Fibroblast of skin of back (primary cell): ENCODE measurements at places on chromosomes 12 and 14.
A peak's percentile ranks its signal among the peaks of the same experiment; 100 is the strongest.

- no peak for DNase-seq
Observed at GRCh38 chr12:104207416-104208205, 8.0 kb upstream of the TXNRD1 start.

- no peak for DNase-seq
Observed at GRCh38 chr12:104889735-104890134, 68.4 kb downstream of the SLC41A2 start.

DNA sequence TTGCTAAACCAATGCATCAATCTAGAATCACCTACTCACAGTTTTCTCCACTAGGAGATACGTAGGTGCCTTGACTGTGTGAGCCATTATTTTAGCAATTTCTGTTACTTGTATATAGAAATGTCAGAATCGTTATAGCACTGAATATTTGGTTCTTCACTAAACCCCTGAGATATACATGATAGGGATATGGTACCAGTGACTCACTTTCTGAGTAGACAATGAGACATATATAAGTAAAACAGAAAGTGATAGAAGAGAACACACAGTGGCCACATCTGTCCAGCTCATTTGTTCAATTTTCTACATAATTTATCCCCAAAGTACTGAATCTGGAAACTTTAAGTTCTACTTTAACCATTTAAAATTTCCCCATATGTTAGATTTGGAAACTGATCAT is 1505.5 kb upstream of the TMEM132C start:
- DNase-seq, result no peak

GRCh38 chr14:70027785-70028428 is 148.7 kb downstream of the SMOC1 start:
- DNase-seq, result peak; percentile 39

GRCh38 chr12:76591476-76591875 is 31.9 kb upstream of the OSBPL8 start:
- peak; percentile 26 for DNase-seq

GRCh38 chr12:122323311-122324019 is 57.2 kb upstream of the VPS33A start:
- no peak for DNase-seq

DNA sequence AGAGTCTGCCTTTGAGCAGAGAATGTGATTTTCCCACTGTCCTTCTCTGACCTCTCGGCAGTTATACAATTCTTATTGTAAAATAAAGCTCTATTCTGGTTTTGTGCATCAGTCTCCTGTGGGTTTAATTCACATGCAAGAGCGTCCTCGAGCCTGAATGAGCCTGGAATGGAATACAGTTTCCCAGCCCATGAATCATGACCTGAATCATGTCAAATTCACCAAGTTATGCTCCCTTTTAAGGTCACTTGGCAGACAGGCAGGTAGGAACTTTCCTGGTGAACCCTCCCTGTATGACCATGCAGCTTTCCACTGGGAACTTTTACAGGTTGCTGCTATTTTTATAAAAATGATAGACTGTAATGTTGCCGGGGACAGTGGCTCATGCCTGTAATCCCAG is 41.7 kb downstream of the BICD1 start:
- peak; percentile 39 for DNase-seq

DNA sequence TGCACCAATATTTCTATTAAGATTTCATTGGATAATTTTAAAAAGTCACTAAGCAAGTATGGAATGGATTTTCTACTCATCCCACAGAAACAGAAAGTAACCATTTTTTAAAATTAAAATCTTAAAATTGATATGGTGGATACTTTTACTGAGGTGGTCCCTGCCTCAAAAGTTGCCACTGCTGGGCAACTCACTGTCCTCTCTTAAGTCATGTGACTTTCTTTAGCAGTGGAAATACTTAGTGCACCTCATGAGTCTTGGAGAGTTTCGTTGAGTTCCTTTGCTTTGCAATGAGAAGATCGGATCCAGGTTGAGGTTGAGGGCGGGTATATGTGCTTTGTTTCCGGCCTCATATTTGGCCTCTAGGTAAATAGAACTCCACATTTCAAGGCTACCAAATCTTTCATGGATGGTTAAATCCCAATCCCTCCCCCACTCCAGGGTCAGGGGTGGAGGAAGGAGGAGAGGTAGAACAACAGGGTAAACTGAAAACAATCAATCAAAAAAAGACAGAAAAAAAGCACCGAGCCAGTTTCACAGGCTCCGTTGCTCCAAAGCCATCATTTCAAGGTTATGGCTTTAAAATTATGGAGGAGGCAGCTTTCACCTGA is 39.5 kb upstream of the DUSP6 start:
- no peak for DNase-seq

- no peak for DNase-seq
Observed at GRCh38 chr14:51544471-51544870, 107.2 kb upstream of the FRMD6 start.

GRCh38 chr12:119804011-119804641 is 73.0 kb downstream of the CIT start:
- DNase-seq, result peak; percentile 85

DNA sequence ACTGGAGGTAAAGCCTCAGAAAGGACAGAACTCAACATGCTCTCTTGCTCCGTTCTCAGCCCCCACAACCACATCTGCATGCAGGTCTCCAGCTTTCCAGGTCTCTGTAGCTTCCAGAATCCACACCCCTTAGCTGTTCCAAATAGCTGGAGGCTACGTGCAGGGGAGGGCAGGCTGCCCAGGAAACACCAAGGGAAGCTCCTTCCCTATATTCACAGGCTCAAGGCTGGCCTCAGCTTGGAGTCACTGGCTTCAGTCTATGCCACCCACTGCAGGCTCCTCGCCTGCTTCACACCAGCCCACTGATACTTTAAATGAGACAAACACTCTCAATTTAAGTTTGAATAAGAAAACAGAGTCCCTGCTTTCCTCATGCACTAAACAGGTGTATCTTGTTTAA is 73.3 kb downstream of the ASCL4 start:
- DNase-seq, result no peak

DNA sequence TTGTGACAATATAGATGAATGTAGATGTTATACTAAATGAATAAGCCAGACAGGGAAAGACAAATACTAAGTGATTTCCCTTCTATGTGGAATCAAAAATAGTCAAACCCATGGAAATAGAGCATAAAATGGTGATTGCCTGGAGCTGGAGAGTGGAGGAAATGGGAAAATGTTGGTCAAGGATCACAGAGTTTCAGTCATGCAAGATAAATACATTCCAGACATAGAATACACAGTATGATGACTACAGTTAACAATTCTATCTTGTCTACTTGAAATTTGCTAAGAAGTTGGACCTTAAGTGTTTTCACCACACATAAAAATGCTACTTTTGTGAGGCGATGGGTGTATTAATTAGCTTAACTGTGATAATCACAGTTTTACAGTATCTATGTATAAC is 1182.7 kb downstream of the AACS start:
- no peak for DNase-seq

DNA sequence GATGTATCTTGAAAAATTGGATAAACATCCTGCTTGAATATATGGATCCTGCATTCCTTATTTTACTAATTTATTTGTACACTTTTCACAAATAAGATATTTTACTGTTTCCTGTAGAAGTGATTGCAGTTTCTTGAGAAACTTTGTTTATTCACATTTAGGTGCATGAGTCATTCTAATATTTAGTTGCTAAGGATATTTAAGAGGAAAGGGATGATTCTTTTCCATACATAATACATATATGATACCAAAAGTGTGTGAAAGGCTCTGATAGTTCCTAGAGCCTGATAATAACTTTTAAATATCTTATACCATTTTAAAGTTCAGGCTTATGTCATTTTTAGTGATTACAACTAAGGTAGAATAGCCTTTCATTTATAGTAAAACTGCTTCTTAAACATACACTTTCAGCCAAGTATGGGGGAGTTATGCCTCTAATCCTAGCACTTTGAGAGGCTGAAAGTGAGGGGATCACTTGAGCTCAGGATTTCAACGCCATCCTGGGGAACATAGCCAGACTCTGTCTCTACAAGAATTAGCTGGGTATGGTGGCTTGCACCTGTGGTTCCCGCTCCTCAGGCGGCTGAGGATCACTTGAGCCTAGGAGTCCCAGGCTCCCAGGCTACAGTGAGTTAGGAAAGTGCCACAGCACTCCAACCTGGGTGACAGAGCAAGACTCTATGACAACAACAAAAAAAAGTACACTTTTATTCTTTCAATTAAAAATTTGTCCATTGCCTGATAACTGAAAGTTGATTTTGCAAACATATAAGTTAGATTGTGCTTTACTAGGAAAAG is 262.6 kb upstream of the LRIG3 start:
- DNase-seq, result no peak

DNA sequence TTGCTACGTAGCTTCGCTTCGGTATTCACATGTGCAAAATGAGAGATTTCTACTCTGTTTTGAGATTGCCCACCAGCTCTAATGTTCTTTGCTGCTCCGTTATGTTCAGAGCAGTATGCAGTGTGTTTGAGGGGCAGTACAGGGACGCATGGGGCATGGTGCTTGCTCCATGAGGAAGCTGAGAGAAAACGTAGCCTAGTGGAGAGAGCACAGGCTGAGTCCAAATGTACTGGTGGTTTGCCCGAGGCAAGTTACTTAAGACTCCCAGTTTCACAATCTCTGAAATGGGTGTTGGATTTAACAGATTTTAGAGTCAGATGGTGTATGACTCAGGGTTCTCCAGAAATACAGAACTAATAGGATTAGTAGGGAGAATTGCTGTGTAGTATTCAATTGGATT is 310.5 kb downstream of the ETNK1 start:
- DNase-seq, result no peak

- no peak for DNase-seq
Observed at GRCh38 chr12:132772606-132773005, 11.0 kb upstream of the ANKLE2 start.

- no peak for DNase-seq
Observed at GRCh38 chr12:4705824-4706223, 14.4 kb upstream of the GALNT8 start.

GRCh38 chr12:22709292-22709691 is 84.3 kb downstream of the ETNK1 start:
- peak; percentile 32 for DNase-seq

GRCh38 chr14:68658029-68658509 is 134.8 kb downstream of the ZFP36L1 start:
- no peak for DNase-seq

GRCh38 chr14:25887251-25887878 is 710.5 kb downstream of the NOVA1 start:
- peak; percentile 9 for DNase-seq

- DNase-seq, result no peak
Observed at GRCh38 chr14:51650716-51651387, 858 bp upstream of the FRMD6 start.

- DNase-seq, result peak; percentile 20
Observed at GRCh38 chr12:45368841-45369489, 153.1 kb downstream of the ANO6 start.

DNA sequence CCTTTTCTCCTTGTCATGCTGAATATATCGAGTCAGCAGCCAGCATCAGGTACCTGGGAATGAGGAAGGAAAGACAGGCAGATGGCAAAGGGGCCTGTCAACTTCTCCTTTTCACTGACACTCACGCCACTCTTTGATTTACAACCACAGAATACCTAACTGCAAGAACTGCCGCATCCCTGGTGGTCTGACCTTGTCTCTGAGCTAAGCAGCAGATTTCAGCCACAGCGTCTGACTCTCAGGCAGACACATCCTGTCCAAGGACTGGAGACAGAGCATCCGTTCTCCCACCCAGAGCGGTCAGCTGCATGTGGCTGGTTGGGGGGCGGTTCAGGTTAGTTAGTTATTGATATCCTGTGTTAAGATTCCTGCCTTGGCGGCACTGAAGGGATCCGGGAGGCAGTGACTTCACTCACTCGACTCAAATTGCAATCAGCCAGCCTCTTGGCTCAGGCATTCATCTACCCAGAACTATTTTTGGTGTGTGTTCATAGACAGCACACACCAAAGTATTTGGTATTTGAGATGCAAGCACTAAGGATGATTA is 11.2 kb upstream of the MAP1LC3B2 start:
- peak; percentile 54 for DNase-seq

DNA sequence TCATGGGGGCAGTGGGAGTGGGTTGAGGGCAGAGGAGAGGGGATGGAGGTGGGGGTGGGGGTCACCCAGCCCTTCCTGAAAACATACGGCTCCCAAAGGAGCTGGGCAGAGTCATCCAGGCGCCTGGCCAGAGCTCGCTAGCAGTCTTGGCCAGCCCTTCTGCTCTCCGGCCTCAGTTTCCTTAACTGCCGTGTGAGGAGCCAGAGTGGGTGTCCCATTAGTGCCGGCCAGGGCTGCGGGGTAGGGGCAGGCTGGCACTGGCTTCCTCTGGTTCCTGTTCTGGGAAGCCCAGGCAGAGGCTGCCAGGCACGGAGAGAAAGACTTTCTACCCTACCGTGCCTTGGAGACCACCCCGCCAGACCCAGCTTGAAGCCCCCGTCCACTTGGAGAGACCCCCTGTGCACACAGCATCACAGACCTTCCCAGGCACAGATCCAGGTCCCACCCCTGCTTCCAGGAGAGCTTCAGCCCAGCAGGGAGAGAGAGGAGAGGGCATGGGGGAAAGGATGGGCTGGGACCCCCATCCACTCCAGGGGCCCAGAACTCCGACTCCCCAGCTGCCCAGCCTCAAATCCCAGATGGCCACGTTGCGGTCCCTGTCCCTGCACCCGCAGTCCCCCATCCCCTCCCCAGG is 93.3 kb downstream of the RFLNA start:
- no peak for DNase-seq

DNA sequence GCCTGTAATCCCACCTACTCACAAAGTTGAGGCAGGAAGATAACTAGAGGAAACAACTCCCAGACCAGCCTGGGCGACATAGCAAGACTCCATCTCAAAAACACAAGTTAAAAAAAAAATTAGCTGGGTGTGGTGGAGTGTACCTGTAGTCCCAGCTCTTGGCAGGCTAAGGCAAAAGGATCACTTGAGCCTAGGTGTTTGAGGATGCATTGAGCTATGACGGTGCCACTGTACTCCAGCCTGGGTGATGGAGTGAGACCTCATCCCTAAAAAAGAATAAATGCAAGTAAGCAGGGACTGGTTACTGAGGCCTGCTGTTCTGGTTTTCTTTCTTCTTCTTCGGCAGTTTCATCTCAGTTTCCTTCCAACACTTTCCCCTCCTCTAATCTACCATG is 7.4 kb downstream of the PTPN21 start:
- no peak for DNase-seq

- DNase-seq, result no peak
Observed at GRCh38 chr12:4036671-4037271, 163.6 kb upstream of the PARP11 start.

- DNase-seq, result no peak
Observed at GRCh38 chr12:3113671-3114325, 36.6 kb downstream of the TSPAN9 start.

DNA sequence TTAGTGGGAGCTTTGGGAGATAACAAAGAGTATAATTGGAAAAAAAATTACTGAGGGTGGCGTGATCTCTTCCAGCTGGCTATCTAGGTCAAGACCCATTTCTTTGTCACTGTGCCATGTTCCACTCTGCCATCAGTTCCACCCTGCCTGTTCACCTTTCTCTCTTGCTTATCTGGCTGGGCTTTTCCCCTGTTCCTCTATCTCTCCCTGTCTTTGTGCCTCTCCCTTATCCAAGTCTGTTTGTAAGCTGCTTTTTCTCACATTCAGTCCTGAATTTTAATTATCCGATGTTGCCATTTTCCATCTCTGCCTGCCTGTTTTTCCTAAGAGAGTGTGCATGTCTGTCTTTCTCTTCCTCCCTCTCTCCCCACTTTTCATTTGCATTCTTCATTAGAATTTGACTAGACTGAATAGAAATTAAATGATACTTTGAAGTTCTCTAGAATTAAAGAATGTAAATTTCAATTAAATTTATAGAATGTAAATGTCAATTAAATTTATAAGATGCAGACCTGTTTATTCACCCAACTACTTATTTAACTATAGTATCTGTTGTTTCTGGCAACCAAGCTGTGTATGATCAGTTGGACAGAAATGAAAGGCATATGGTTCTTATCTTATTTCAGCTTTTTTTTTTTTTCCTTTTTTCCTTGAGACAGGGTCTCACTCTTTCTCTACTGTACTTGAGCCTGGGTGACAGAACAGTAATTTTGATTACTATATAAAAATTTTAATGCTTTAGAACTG is 40.9 kb upstream of the A2ML1 start:
- DNase-seq, result no peak
